Amygdala (tissue), 56 donors: ENCODE measurements at places on chromosomes 5 and 9.

GRCh38 chr5:103035701-103036100, 84.2 kb downstream of the GIN1 start:
- DNase-seq, result no peak

- no peak for DNase-seq
These were observed 183.5 kb upstream of the EDIL3 start for GRCh38 chr5:84568171-84568570.

DNA sequence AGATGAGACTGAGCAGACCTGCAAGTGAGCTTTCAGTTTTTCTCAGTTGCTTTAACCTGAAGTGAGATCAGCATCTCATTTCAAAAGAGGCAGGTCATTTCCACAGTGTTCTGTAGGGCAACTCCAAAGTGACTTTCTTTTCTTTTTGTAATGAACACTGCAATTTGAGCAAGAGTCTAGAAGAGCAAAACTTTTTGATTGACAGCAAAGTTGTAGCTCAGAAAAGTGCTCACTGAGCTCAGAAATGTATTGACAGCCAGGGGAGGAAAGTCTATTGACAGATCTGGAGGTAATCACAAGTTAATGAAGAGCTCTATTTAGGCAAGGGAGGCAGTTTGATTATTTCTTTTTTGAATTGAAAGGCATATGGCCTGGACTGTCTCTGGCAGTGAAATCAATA, 54.6 kb downstream of the LRRC70 start:
- no peak for DNase-seq

DNA sequence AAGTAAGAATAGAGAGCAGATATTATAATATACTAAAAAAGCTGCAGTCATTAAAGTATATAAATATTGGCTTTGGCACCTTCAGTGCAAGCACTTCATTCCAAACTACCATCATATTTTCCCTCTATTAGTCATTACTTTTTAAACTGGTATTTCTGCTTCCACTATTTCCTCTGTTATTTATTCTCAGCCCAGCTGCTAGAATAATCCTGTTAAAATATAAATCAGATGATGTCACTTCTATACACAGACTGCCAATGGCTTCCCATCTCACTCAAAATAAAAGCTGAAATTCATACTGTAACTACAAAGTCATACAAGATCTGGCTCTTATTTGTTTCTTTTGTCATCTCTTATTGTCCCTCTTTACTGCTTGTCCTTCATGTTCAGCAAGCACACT, 432.9 kb downstream of the TLE4 start:
- DNase-seq, result no peak

DNA sequence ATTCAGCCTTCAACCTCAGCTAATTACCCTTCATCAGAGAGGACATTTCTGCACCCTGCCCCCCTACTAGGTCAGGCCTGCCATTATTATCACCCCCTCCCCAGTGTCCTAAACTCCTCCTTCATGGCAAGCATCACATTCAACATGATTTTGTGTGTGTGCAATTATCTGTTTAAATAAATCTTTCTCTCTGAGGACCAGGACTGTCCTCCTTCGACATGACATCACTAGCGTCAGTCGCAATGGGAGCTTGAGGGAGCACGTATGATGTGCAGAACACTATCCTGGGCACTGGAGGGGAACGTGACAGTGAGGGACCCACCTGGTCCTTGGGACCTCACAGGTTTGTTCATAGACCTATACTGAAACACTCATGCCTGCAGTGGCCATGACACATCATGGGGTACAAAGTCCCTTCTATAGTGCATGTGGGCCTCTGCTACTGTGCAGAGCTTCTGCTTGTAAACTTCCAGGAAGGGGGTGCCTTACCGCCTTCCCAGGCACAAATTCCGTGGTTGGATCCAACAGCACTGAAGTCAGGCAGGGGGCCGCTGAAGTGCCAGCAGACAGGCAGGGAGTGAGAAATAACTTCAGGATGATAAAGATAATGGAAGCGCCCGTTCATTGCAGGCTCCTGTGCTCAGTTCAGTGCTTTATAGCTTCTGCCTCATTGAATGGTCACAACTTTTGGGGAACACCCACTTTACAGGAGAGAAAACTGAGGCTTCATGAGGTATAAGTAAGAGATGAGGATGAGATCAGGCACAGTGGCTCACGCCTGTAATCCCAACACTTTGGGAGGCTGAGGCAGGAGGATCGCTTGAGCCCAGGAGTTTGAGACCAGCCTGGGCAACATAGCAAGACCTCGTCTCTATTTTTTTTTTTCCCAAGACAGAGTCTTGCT, 36.0 kb upstream of the STXBP1 start:
- DNase-seq, result no peak

DNA sequence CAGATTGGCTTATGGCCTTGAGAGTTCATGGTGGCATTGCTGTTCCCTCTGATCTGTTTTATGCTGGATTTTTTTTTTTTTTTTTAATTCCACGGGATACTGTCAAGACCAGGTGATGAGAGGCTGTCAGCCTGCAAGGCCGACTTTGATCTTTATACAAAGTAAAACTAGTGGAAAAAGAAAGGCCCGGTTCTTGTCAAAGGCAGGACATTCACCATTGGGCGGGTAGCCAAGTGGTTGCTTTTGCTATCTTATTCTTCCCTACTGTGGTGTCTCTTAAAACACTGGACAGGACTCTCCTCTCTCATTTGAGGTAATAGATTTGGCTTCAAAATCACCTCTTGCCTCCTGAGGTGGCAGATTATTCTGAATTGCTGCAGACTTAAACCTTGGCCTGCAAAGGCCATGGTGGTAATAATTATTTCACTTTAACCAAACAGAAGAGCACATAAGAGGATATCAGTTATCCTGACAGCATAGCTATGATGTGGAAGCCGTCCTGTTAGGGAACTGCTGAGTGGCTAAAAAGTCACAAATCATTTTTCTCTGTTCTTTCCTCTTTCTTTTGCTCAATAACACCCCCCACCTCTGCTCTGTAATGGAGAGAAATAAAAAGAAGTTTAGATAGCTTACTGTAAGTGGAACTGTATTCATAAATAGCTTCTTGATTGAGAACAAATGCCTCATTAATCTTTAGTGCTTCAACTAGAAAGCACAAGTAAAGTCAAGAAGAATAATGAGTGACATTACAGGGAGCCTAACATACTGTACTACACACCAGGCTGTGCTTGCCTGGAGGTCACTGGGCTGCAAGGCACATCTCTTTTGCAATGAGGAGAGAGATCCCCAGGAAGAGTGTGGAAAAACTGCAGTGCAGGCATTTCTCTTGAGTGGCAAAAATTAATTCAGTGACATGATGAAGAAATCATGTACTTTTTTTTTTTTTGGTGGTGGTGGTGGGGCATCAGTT, 275.6 kb downstream of the KDM4C start:
- DNase-seq, result no peak

GRCh38 chr5:150588596-150588890, 51.9 kb upstream of the SYNPO start:
- DNase-seq, result no peak

DNA sequence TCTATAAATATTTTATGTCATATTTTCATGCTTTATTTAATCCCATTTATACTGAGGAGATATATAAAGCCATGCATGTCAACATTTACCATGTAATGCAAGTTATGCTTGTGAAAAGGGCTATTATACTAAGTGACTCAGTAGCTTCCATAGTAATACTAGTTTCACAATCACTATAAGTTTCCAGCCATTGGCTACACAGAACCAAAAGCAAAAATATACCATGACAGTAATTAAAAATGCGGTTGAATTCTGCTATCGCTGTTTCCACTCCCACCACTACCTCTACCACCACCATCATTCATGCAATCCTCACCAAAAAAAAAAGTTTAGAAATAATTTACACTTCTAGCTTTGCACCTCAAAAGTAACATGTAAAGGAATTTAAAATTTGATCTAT, 60.2 kb downstream of the MLLT3 start:
- no peak for DNase-seq

GRCh38 chr5:149915392-149916260, 29.0 kb downstream of the PDE6A start:
- no peak for DNase-seq

DNA sequence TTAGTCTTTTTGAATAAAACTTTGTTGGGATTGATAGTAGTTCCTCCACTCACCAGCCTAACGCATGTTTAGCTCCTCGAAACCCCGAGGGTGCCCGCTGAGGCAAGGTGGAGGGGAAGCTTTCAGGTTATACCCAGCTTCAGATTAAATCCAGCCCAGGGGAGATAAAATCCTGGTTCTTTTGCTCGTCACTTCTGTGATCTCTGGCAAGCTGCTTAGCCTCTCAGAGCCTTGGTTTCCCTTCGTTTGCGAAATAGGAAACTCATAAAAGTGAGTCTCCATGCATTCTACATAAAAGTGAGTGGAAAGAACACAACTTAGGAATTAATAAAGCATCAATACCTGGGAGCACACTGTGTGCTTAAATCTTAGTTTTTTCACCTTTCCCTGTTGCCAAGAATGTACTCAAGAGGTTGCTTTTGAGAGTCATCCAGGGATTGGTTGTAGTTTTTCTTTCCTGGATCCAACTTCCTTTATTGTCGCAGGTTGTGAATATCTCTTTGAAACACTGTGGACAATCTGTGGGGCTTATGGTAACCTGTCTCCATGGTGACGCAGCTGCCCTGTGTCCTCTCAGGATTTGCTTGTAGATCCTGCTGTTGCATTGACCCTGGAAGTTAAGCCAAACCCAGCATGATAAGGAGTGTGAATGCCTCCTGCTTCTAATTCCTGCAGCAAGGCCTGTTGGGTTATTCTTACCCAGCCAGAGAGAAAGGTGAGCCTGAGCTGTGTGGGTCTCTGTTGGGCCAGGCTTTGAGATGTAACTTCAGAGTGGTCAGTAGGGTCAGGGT, 2.0 kb downstream of the GALNT12 start:
- DNase-seq, result no peak

GRCh38 chr5:168219515-168220410, 71.7 kb upstream of the WWC1 start:
- DNase-seq, result peak; percentile 82

GRCh38 chr9:98045234-98046179, 11.0 kb upstream of the NANS start:
- no peak for DNase-seq
